ENCODE measurements at places on chromosomes 3 and 15.
A peak's percentile ranks its signal among the peaks of the same experiment; 100 is the strongest.

GRCh38 chr15:31339558-31339895 is 12.9 kb downstream of the KLF13 start:
- DNase-seq = no peak

DNA sequence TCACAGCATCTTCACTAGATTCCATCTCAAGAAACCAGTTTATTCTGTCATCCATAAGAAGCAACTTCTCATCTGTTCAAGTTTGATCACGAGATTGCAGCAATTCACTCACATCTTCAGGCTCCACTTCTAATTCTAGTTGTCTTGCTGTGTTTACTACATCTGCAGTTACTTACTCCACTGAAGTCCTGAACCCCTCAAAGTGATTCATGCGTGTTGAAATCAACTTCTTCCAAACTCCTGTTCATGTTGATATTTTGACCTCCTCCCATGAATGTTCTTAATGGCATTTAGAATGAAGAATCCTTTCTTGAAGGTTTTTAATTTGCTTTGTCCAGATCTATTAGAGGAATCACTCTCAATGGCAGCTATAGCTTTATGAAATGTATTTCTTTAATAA is 287.6 kb upstream of the TBL1XR1 start:
- no peak for DNase-seq

DNA sequence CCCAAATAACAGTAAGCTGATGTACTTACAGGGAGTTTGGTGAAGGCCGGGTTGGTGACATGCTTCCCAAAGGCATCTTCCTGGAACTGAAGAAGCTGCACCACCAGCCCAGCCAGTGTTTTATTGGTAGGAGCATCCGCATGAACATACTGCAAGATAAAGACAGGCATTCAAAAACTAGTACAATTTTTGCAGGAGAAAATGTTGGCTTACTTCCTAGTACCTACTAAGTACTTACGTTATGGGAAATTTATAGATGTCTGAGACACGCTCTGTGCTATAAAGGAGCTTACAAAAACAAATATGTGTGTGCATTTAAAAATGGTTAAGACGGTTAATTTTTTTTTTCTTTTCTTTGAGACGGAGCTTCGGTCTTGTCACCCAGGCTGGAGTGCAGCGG is 8.9 kb downstream of the SMARCC1 start:
- DNase-seq = no peak

DNA sequence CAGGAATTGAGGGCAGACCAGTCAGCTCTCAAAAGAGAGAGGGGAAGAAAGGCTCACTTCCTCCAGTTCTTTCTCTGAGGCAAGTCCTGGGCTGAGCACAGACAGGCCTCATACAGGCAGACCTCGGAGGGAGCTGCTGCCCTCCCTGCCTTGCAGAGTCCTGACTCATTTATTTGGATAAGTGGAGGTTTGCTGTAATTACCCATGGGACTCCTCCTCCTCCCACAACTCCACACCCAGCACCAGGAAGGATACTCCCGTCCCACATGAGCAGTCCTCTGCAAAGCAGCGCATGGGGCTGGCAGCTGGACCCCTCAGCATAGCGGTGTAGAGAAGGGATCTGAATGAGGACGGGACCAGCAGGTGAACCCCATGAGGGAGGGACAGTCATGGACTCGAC is 13.4 kb upstream of the SCN10A start:
- DNase-seq = peak; percentile 85

GRCh38 chr3:72465853-72466252 is 382.4 kb downstream of the SHQ1 start:
- DNase-seq = no peak

DNA sequence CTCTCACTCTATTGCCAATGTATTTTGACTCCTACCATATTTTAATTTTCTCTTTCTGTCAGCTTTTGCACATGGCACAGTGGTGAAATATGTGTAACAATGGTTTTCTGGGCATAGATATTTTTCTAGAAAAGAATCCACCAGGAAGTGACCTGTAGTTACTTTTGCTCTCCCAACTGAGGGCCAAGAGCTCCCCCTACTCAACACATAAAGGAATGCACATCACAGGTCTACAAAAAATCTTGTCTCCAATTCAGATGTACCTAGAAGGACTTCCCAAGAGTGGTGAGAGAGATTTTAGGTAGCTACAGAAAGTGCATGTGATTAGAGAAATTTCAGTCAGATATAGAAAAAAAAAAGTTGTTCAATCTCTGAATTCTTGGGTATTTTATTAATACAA is 15.6 kb downstream of the CPA3 start:
- DNase-seq = no peak

DNA sequence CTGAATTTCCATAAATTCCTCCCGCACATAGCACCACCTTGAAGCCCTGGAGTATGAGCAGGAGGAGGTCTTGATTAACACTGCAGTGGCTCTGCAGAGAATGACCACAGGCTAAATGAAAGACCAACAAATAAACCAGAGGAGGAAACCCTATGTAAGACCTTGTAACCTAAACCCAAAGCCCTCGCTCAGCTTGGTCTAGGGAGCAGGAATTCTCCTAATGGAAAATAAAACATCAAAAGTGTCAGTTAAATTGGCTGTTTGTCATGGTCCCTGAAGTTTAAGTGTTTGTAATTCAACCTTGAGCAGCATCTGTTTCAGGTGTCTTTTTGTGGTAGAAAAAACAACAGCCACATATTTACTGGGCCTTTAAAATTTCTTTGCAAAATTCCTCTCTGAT is 9.2 kb upstream of the UBE2Q2 start:
- DNase-seq = no peak

- no peak for DNase-seq
These were observed 60.7 kb downstream of the ST3GAL6 start for GRCh38 chr3:98823791-98824190.

DNA sequence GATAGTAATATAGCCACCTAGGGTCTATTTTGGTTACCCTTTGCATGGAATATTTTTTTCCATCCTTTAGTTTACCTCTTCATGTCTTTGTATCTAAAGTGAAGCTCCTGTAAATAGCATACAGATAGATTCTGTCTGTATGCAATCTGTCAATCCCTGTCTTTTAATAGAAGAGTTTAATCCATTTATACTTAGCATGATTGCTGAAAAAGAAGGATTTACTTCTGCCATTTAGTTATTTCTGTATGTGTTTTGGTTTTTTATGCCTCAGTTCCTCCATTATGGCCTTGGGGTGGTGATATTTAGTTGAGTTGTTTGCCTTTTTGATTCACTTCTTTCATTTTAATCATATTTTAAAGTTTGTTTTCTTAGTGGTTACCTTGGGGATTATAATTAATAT is 29.0 kb downstream of the PCCB start:
- DNase-seq = no peak

DNA sequence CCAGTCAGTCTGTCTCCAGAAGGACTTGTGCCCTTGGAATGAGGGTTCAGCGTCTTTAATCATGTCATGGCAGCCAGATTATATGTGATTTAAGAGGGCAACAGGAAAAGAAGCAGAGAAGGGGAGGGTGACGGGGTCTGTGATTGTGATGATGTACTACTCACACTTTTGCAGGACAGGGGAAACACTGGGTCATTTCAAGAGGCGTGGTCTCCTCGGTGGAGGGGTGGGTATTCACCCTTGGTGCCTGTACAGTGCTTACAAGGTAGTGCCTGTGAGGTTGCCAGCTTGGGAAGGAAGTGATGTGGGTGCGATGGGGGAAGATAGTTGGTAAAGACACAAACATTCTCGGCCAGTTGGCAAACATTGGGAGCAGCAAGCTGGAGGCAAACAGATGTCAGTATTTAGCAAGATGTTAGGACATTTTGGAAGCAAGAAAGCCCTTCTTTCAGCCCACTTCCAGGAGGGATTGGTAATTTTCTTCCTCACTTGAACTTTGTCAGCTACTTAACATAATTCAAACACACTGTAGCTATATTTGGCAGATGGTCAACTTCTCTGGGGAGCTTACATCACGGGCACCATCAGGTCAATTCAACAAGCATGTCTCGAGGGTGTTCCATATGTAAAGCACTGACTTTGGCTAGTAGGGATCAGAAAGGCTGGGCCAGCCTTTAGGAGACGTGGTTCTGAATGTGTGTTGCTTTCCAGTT is 71.4 kb upstream of the ROPN1 start:
- DNase-seq = no peak

- DNase-seq = no peak
These were observed 114.3 kb downstream of the CORO2B start for GRCh38 chr15:68693071-68693470.

- DNase-seq = no peak
These were observed 22.7 kb downstream of the ARIH1 start for GRCh38 chr15:72496783-72497182.

DNA sequence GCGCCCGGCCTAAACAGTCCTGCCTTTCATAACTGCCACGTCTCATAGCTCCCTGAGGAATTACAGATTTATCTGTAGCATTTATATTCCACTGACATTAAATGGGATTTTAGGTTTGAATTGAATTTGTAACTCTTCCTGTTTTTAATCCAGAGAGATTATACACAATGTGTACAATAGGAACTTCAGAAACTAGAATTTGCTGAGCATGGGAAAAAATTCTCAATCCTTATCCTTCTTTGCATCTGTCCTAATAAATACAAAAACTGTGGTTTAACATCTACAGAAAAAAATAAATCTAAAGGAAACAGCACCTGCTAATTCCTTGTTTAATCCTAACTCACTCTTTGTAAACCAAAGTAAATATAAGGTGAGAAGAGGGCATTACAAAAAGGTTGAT is 2.2 kb downstream of the NEK11 start:
- no peak for DNase-seq

DNA sequence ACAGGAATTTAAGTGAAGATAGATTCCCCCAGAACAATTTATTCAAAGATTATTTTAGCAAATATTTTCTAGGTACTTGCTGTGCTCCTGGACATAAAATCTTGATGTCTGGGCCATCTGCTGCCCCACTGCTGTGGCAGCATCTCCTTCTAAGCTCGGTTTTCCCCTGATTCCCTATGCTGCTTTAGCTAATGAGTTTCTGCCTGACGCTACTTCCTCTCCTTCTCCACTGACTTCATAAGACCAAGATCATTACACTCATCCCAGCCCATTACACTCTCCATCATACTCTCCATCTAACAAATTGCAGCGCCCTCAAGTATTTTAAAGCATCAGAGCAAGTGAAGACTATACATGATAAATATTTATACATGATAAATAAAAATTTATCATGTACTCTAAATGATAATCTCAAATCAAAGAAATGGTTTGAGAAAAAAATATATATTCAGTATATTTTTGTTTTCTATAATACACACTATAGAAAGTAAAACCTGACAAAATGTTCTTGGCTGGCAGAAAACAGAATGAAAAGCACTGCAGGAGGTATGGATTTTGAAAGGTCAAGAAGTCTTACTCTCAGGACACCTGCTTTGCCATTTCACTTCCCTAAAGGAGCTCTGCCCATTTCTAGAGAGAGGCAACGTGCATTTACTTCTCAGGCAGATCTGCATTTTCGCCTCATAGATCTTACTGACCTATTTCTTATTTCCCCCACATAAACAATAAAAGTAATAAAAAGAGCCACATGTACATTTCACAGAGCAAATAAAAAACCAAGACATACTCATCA is 232.0 kb downstream of the KCNMB2 start:
- DNase-seq = no peak

DNA sequence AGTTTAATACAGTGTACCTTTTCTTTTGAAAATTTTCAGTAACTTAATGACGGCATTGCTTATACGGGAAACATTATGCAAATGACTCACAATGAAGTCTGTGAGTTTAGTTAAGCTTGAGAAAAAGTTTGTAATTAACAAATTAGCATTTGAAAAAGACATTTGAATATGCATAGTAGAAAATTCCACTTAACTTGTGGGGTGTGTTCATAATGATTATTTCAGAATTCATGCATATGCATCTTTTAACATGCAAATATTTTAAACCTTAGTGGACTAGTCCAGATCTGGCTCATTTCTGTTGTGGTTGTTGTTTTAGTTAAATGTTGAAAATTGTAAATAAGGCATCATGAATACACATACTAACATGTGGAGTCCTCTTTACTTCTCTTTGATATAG is 239.4 kb downstream of the ROBO2 start:
- DNase-seq = no peak

DNA sequence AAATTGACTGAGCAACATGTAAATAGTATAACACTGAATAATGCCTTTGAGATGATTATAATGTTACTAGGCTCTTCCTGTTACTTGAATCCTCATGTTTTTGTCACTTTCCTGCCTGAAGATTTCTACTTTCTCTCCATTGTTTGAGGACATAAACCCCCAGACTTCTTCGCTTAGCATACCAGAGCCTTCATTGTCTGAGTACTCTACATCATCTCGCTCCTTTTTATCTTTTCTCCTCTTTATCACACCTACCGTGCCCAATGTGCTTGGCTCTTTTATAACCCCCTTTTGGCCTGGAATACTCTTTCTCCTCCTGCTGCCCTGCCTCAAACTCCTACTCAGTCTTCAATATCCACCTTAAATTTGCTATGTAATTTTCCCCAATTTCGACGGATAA is 30.3 kb upstream of the MGA start:
- DNase-seq = no peak

All from hepatic stellate cell (primary cell).